ENCODE measurements at places on chromosomes 16 and 17.

DNA sequence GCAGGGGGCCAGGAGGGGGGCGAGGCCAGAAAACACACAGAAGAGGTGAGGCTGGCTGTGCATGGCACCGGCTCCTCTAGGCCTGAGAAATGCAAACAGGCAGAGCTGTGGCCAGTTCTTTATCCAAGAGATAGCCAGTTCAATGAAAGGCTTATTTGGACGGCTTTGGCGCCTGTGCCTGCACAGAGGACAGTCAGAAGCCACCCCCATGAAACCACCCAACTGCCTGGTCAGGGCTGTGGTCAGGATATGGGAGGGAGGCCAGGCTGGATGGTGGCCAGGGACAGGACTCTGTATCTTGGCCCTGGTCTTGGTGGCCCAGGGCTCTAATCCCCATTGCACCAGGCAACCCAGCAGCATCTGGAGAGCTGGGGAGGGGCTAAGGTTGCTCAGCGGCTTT lies 24.5 kb upstream of the GPRC5C start:
- DNase-seq, result peak; percentile 40

GRCh38 chr17:65755799-65756198 lies 194.4 kb upstream of the AXIN2 start:
- DNase-seq, result no peak

GRCh38 chr16:26963109-26963508 lies 103.6 kb upstream of the C16orf82 start:
- no peak for DNase-seq

DNA sequence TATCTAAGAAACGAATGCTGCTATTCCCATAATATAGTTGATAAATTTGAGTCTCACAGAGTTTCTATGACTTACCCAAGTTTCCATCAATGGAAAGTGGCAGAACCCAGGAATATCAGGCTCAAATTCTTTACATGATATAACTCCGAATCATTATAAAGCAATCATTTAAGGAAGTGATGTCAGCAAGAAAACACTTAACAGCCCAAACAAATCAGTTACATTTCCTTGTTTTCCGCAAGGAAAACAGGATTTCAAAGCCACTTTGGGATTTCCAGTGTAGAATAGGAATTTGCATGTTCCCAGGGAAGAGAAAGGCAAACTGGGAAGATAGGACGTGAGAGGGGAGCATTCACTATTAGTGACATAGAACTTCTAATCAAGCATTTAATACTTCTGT lies 311.4 kb upstream of the GOT2 start:
- no peak for DNase-seq

DNA sequence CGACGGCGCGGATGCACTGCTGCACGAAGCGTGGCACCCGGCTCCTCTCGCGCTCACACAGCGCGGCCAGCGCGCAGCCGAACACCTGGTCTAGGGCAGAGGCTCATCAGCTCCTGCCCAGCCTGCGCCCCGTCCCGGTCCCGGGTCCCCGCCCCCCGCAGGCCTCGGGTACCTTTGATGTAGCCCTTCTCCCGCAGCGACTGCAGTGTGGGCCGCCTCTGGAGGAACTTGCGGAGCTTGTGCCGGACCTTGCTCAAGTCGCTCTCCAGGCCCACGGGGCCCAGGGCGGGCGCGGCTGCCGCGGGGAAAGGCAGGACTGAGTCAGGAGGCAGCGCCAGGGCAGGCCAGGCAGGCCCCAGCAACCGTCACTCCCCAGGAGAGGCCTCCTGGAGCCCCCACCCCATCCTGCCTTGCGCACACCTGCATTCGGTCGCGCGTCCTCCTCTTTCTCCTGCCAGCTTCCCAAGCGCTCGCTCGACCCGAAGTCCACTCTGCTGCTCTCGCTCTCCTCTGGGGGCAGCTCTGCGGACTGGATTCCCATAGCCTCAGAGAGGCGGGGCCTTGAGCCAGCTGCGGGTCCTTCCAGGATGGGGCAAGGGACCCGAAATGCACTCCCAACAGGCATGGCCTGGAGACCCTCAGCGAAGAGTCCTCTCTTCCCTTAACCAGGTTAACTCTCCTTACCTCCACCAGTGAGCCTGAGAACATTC lies 36.0 kb downstream of the ARHGAP27 start:
- DNase-seq, result no peak

DNA sequence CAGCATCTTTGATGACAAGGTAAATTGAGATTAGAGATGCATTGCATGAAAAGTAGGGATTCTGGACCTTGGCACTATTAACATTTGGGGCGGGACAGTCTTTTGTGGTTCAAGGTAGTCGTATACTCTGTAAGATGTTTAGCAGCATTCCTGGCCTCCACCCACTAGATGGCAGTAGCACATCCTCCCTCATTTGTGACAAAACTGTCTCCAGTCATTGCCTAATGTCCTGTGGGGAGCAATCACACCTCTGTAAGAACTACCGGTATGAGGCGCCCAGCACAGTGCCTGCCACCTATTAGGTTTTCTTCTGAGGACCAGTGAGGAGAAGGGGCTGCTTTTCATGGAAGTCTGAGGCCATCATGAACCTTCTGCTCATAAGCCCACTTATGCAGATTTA lies 180.8 kb downstream of the RBFOX1 start:
- no peak for DNase-seq

GRCh38 chr16:48950184-48950583 lies 331.5 kb downstream of the CBLN1 start:
- DNase-seq, result no peak

GRCh38 chr17:58665946-58666857 lies 25.6 kb downstream of the TEX14 start:
- DNase-seq, result peak; percentile 42

- no peak for DNase-seq
Observed at GRCh38 chr17:75078284-75079022, 9.3 kb upstream of the SLC16A5 start.

GRCh38 chr17:80797741-80798594 lies 193.7 kb upstream of the CHMP6 start:
- no peak for DNase-seq

DNA sequence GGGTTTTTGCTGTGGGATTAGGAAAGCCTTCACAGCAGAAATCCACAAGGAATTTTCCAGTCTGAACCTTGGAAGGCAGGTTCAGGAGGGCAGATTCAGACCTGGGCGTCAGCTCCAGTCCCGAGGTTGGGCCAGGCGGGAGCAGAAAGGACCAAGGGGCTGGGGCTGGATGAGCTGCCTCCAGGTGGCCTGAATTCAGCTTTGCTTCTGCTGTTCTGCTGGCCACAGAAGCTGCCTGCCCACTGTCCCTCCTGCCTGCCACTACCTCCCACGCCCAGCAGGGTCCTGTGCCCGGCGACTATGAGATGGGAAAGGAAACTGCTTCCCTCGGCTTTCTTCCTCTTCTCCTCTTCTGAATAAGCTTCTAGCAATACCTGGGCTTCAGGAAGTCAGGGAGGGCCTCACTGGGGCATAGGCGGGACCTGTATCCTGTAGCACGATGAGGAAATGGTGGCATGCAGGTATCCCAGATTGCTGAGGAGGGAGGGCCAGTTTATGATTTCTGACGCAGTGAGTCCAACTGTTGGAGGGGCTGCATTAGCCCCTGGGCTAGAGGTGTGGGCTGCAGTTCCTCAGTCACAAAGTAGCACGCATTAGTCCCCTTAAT lies 18.4 kb downstream of the TBX4 start:
- peak; percentile 11 for DNase-seq

DNA sequence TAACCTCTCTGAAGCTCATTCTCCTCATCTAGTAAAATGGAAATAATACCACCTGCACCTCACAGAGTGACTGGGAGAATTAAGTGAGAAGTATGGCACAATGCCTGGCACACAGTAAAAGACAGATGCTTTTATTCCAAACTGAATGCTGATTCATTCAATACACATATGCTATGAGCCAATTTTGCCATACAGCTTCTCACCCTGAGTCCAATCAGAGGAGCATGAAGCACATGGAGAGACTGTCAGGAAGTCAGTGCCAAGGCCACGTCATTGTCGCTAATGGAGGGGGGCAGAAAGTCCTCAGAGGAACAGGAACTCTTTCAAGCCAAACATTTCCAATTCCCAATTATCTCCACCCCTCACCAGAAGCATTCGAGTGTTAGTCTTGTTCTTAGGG lies 11.6 kb downstream of the MKS1 start:
- no peak for DNase-seq

GRCh38 chr17:62870030-62870541 lies 62.0 kb upstream of the MARCHF10 start:
- peak; percentile 45 for DNase-seq

DNA sequence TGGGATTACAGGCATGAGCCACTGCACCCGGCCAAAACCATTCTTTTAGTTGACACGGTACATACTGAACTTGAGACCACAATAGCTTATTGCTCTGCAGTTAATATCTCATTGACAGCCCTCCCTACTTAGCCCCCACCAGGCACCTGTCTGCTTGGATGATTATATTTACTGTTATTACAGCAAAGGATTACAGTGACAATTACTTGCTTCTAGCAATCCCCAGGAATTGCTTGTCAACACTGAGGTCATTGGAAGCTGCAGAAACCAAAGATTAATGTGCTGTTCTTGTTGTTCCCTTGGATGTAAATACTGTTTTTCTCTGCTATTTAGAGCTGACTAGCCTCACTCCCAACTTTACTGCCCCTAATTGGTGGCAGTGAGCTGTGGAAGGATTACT lies 211.2 kb downstream of the LGALS9B start:
- DNase-seq, result no peak

- no peak for DNase-seq
Observed at GRCh38 chr16:84759061-84759460, 59.3 kb downstream of the USP10 start.

Data from left hindlimb (tissue), 1 donor.